Omental fat pad (tissue), 4 donors: ENCODE measurements at places on chromosomes 16 and 17.

DNA sequence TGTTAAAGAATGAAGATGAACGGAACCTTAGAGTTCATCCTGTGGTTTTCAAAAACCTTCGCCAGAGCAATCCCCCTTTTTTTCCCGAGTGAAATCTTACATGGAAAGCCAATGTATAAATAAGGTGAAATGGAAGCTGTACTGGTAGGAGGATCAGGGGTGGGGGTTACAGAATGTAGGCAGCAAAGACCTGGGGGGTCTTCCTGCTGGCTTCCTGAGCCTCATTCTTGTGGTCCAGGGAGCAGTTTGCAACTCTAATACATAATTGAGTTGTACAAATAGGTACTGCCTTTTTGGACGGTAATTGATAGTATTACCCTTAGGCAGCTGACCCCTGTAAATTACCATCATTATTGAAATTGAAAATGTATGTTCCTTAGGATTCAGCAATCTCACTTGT, 34.1 kb downstream of the KSR1 start:
- DNase-seq = no peak

DNA sequence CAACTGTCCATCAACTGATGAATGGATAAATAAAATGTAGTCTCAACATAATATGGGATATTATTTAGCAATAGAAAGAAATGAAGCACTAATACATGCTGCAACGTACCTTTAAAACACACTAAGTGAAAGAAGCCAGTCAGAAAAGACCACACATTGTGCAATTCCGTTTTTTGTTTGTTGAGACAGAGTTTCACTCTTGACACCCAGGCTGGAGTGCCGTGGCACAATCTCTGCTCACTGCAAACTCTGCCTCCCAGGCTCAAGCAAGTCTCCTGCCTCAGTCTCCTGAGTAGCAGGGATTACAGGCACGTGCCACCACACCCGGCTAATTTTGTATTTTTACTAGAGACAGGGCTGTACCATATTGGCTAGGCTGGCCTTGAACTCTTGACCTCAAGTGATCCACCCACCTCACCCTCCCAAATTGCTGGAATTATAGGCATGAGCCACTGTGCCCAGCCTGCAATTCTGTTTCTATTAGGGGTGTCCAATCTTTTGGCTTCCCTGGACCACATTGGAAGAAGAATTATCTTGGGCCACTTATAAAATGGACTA, 40.1 kb downstream of the SCNN1B start:
- no peak for DNase-seq

GRCh38 chr17:59914274-59914854, 21.4 kb downstream of the RPS6KB1 start:
- DNase-seq = no peak

GRCh38 chr17:73933164-73933766, 270.2 kb upstream of the RPL38 start:
- no peak for DNase-seq

- no peak for DNase-seq
Observed at GRCh38 chr16:85028685-85029407, 1.3 kb downstream of the KIAA0513 start.

GRCh38 chr16:87548046-87548445, 54.3 kb upstream of the JPH3 start:
- DNase-seq = no peak

GRCh38 chr16:12422233-12422632, 381.5 kb downstream of the CPPED1 start:
- no peak for DNase-seq

DNA sequence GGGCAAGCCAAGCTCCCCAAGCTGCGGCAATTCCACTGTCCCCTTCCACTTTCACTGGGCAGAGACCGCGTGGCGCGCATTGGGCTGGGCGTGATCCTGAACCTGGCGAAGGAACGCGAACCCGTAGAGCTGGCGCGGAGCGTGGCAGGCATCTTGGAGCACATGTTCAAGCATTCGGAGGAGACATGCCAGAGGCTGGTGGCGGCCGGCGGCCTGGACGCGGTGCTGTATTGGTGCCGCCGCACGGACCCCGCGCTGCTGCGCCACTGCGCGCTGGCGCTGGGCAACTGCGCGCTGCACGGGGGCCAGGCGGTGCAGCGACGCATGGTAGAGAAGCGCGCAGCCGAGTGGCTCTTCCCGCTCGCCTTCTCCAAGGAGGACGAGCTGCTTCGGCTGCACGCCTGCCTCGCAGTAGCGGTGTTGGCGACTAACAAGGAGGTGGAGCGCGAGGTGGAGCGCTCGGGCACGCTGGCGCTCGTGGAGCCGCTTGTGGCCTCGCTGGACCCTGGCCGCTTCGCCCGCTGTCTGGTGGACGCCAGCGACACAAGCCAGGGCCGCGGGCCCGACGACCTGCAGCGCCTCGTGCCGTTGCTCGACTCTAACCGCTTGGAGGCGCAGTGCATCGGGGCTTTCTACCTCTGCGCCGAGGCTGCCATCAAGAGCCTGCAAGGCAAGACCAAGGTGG, 9.8 kb downstream of the SARM1 start:
- no peak for DNase-seq

GRCh38 chr16:81261049-81261648, 22.7 kb downstream of the BCO1 start:
- no peak for DNase-seq

- no peak for DNase-seq
Observed at GRCh38 chr17:72184805-72185204, 64.0 kb downstream of the SOX9 start.

GRCh38 chr16:54628796-54629625, 301.7 kb upstream of the IRX5 start:
- DNase-seq = no peak

- DNase-seq = no peak
Observed at GRCh38 chr16:70512456-70512855, 10.9 kb downstream of the COG4 start.

DNA sequence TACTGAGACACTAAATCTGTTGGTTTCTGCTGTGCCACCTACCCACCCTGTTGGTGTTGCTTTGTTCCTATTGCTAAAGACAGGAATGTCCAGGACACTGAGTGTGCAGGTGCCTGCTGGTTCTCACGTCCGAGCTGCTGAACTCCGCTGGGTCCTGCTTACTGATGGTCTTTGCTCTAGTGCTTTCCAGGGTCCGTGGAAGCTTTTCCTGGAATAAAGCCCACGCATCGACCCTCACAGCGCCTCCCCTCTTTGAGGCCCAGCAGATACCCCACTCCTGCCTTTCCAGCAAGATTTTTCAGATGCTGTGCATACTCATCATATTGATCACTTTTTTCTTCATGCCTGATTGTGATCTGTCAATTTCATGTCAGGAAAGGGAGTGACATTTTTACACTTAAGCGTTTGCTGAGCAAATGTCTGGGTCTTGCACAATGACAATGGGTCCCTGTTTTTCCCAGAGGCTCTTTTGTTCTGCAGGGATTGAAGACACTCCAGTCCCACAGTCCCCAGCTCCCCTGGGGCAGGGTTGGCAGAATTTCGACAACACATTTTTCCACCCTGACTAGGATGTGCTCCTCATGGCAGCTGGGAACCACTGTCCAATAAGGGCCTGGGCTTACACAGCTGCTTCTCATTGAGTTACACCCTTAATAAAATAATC, 14.6 kb downstream of the STH start:
- no peak for DNase-seq

GRCh38 chr17:10797476-10798328, 6.2 kb downstream of the TMEM238L start:
- no peak for DNase-seq

DNA sequence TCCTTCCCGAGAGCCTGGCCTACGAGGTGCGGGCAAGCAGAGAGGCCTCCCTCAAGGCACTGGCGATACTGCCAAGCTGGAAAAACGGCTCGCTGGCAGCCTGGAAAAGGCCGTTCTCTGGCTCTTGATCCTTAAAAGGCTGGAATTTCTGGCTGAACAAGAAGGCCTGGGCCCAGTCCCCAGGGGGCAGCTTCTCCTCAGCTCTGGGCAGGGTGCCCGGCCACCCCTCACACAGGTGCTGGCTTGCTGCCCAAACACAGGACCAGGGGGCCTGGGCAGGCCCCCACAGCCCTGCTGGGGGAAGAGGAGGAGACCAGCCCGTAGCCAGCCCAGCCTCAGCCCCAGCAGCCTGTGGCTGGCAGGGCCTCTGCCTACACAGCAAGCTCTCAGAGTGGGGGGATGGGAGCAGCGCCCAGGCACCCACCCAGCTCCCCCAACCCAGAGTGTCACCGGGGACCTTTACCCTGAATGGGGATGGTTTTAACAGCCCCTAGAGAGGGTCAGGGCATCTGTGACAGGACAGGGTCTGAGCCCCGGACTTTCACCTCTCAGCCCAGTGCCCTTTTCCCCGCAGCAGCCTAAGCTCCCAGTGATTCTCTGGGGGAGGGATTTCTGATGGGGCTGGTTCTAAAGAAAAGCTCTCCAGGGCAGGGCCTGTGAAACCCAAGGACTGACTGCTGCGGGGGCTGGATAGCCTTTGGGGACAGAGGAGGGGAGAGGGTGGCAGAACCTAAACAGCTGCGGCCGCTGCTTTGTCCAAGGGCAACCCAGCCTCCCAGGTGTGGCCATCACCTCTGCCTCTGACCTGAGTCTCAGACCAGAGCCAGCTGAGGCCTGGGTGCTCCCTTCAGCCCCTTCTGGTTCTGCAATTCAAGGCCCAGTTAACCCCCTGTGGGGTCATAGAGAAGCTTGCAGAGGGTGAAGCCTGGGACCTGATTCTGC, 38.6 kb upstream of the TOB1 start:
- no peak for DNase-seq

- DNase-seq = no peak
Observed at GRCh38 chr17:72724267-72724666, 368.2 kb downstream of the SLC39A11 start.

DNA sequence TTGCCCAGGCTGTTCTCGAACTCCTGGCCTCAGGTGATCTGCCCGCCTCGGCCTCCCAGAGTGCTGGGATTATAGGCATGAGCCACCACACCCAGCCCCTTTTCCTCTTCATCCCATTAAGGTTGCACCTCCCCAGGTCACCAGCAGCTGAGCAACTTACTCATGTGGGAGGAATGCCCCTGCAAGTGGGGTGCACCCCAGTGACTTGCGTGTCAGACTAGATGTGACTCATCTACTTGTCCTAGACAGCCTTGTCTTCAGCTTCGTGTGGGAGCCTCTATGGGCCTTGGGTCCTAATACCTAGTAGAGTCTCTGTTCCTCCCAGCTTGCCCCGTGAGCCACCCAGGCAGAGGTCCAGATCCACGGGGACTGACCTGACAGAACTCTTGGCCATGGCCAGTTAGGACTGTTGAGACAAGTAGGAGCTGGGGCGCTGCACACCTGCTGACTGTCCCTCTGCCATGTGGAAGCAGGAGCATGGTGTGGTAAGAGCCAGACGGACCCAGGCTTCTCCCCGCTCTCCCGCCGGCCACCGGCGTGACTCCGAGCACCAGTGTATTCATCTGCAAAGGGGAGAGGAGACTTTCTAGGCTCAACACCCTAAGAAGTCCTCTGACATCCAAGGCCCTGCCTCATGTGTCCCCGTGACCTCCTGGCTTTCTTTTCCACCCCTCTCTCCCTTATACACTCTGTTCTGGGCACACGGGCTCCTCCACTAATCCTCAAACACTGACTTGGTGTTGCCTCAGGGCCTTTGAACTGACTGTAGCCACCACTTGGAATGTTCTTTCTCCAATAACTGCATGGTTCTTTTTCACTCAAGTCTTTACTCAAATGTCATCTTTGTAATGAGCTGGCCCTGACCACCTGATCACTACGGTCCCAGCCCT, 11.6 kb upstream of the CBX4 start:
- DNase-seq = no peak

GRCh38 chr17:36817483-36818048, 119.7 kb upstream of the LHX1 start:
- DNase-seq = no peak

GRCh38 chr16:86533767-86534351, 21.2 kb downstream of the MTHFSD start:
- no peak for DNase-seq

DNA sequence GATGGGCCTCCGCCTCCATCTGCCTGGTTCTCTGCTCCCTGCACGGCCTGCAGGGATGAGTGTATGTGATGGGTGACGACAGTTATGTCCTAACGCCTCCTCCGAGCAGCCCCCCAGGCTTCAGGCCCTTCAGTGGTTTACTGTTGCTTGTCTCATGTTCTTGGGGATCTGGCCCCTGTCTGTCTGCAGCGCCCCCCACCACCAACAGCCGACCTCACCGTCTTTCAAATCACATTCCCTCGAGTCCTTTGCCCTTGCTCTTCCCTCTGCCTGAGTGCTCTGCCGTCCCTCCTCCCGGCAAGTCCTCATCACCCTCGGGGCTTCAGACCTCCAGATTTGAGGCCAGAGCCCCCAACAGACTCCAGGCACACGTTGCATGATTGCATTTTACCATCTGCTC, 18.2 kb downstream of the METTL22 start:
- no peak for DNase-seq

- no peak for DNase-seq
Observed at GRCh38 chr17:50922107-50922506, 56.0 kb upstream of the TOB1 start.

- no peak for DNase-seq
Observed at GRCh38 chr16:12421688-12422087, 382.0 kb downstream of the CPPED1 start.

DNA sequence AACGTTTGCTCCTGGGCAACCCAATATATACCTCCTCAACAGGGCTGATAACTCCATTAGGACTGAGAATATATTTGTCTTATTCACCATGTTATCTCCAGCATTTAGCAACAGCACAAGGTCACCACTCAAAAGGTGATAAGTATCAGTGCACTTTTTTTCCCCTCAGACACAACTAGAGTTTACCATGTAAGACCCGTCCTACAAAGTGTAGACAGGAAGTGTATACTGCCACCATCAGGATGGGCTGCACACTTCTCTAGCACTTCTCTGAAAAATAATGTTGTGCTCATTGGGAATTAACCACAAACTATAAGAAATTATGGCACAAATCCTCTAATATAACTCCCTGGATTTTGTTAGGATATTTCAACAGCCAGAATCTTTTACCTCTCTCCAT, 5.7 kb upstream of the VAT1L start:
- DNase-seq = no peak

- no peak for DNase-seq
Observed at GRCh38 chr17:13113821-13114525, 96.1 kb upstream of the ELAC2 start.

DNA sequence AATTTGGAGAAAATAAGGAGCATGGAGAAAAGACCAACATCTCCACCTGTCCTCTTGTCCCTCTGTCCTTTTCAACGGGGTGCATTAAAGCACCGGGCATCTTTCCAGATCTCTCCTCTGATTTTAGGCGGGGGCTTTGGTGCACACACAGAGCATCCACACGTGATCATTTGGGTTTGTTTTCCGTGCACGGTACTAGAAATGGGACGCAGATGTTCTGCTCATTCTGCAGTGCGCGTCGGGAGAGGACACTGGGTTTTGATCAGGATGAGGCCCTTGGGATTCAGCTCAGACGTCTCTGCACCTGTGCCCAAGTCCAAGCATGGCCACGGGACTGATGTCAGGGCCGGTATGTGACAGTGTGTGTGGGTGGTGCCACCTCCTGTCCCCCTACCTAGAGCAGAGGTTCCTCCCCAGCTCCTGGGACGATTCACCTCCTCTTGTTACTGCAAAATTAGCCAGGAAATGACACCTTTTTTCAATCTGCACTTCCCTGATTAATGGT, 31.9 kb downstream of the PDIA2 start:
- no peak for DNase-seq
